NCI-H187 (cell line): ENCODE measurements at places on chromosomes 5 and 9.

GRCh38 chr5:134975078-134975715 is 7.5 kb downstream of the CATSPER3 start:
- no peak for DNase-seq

DNA sequence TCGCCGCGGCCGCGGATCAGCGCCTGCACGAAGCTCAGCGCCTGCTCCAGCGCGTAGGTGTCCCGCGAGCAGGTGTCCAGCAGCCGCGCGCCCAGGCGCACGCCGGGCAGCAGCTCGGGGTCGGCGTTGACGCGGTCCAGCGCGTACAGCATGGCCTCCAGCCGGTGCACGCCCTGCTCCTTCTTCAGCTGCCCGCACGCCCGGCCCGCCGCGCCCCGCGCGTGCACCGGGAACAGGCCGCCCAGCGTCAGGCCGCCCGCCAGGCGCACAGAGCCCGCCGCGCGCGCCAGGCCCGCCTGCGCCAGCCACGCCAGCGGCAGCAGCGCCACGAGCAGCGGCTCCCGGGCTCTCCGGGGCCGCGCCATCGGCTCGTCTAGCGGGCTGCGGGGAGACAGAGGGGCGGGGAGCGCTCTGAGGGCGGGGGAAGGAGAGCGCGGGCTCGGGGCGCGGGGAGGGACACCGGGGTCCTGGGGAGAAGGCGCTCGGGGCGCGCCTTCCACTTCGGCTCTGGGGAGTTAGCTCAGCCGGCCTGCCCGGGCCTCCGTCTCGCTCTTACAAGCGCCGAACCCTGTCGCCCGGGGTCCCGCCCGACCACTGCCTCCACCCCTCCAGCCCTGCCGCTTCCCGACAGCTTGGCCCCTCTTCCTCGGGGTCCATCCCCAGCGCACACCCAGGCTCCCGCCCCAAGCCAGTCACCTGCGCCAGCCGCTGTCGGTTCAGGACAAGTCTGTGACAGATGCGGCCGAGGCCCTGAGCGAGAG is at the start of gene GRM6:
Gene GRM6, minus strand, starts transcription at position 741 of the 761 bp plus-strand sequence. Its CDS starts 376 bp downstream, at position 365.
- DNase-seq: no peak

DNA sequence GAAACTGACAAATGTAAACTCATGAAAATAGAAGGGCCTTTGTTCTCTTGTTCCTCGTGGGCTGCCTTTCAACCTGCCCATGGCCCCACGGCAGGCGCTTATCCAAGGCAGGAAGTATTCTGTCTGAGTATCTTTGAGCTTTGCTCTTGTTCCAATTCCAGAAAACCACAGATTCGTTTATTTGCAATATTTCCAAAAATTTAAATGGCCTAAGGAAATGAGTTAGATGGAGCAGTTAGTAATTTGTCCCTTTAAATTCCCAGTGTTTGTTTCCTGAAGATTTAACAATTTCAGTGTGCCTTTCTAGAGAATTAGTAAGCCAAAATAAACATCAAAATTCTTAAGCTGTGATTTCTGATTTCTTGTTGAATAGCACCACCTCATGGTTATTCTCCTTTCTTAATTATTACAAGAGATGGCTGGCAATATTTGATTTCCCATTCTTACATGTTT is 299.4 kb upstream of the RASA1 start:
- no peak for DNase-seq

- no peak for DNase-seq
These were observed 6.6 kb upstream of the CYSTM1 start for GRCh38 chr5:140168371-140168770.

DNA sequence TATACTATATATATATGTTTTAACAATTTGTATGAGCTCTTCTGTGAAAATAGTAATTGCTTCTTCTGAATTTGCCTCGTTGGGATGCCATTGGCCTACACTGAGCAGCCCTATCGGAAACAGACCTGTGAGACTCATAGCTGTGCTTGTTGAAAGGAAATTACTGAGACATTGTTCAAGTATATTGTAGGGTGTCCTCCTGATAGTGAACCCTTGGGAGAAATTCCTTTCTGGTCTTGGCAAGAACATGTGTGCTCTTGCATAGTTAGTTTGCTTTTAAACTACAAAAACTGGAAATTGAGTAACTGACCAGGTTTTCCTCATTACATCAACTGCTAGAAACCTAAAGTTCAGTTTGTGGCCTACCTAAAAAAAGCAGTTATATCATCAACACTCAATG is 160.9 kb downstream of the LURAP1L start:
- DNase-seq: no peak

DNA sequence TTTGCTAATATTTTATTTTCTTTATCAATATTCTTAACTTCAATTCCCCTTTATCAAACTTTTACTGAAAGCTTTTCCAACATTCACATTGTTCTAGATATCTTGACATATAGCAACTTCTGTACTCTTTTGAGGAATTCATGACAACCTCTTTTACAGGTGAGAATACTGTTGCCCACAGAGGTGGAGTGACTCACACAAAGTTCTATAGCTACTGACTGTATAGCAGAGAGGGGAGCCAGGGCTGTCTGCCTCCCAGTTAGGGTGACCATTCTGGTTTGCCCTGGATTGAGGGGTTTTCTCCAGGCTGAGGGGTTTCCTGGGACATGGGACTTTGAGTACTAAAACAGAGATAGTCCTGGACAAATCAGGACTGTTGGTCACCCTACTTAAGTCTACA is 16.2 kb downstream of the SEC61B start:
- DNase-seq: no peak

- DNase-seq: no peak
These were observed 31.0 kb downstream of the TMEM252 start for GRCh38 chr9:68509689-68510088.

DNA sequence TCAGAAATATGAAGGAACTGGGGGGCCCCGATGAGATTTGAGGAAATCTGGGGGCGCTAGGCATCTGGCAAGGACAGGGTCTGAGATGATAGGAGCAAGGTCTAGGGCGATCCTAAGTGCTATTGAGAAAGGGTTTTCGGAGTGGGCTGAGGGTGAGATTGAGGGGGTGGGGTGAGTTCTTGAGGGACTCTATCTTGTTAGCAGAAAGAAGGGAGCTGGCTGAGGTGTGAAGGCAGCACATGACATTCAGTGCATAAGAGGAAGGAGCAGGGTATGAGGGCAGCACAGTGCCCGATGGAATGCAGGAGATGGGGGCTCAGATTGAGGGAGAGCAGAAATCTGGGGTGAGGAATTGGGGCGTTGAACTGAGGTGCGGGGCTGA is 640 bp downstream of the TRIM32 start:
- no peak for DNase-seq

DNA sequence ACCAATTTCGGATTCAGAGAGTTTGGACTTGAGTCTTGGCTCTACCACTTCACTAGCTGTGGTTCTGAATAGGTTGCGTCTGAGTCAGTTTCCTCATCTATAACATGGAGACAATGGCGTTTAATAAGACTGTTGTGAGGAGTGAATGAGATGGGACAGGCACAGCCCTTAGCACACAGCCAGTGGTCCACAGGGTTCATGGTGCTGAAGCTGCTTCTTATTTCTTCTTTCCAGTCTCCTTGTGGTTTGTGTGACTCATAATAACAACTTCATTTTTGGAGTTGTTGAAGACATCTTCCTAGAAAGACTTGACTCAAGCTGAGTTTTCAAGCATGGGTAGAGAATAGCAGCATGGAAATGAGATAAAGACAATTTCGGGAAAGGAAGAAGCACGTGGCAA is 172.6 kb upstream of the PPP2R2B start:
- DNase-seq: no peak

- DNase-seq: no peak
These were observed 40.5 kb upstream of the MYO10 start for GRCh38 chr5:16976625-16977008.

- DNase-seq: no peak
These were observed 36.0 kb downstream of the FOXD1 start for GRCh38 chr5:73412597-73412988.

GRCh38 chr9:130772185-130772584 is 62.9 kb upstream of the ABL1 start:
- DNase-seq: no peak

DNA sequence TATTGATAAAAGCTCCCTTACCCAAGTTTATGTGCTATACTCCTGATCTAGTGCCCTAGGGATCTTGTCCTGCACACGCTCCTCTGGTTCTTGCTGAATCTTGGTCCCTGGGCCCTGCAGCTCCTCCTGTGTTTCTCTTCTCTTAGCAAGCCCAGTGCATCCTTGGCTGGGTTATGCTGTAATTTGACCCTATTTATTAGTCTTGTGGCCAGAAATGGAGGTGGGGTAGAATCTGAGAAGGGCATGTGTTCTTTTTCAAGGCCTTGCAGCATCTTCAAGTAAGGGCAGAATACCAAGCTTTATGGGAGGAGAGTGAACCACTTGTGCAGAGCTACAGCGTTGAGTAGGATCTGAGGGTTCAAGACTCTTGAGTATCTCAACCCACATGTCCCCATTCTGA is 366.8 kb downstream of the FAM170A start:
- DNase-seq: no peak

DNA sequence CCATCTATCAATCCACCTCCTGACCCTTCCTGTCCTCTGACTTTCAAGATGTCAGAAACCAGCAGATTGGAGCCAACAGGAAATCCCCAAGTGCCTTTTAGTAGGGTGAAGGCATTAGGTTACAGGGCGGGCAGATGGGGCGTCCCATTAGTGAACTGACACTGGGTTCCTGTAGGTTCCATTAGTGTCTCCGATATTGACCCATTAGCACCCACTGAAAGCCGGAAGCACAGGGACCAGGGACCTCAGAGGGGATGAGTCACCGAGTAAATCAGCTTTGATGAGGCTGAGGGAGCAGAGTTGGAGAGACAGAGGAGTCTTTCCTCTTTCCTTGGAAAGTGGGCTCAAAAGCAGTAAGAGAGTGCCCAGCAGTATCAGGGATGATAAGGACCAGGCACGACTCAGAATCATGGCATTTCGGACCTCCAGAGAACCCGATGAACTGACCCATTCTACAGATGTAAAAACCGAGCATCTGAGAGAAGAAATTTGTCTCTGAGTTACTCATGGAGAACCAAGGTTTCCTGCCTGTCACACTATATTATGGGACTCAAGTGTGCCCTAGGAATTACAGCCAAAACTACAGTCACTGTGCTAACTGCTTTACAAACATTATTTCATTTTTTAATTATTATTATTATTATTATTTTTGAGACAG is 47.2 kb upstream of the FABP6 start:
- DNase-seq: no peak

DNA sequence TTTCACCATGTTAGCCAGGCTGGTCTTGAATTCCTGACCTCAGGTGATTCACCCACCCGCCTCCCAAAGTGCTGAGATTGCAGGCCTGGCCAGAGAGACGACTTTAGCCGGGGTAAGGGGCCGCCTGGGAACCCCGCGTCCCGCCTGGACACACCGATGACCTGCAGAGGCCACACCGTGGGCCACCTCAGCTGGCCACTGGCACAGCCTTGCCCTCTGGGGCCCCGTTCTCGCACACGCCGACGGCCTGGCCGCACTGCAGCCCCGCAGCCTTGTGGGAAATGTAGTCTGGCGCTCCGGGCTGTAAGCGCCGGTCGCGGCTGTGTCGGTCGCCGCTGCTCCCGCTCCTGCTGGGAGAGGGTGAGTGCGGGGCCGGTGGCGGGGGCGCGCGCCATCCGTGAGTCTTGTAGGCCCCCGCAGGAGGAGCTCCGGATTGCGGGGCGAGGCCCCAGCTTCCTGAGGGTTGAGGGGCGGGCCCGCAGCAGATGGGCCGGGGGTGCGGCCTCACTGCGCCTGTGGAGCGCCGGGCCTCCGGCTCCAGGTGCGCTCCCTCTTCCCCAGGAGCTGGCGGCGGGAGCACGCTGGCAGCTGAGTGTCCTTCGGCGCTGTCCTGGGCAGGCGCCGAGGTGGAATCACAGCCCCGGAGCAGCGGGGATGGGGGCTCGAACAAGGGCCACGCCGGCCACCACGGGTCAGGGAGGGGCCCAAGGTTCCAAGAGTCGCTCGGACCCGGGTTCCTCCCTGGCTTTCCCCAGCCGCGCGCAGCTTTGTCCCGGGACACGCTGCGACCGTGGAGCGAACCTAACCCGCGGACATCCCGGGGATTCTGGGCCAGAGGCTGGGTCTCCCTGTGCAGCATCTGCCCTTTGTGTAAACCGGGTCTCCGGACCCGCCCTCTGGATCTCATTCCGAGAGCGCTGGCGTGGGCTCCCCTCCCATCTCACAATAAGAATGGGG is at the start of gene ZFP2:
Gene ZFP2, plus strand, starts transcription at position 299 of the 957 bp plus-strand sequence. CDS start 35,401 bp downstream, outside the sequence.
- DNase-seq: no peak

GRCh38 chr5:136667789-136668188 is 302.4 kb upstream of the TRPC7 start:
- no peak for DNase-seq

- no peak for DNase-seq
These were observed 31.5 kb upstream of the DENND4C start for GRCh38 chr9:19199012-19199411.

GRCh38 chr5:52134013-52134650 is 653.6 kb upstream of the ITGA1 start:
- DNase-seq: peak; percentile 78
